ENCODE measurements at places on chromosomes 7 and 10. TPM values are rescaled to one million over a fixed set of nuclear protein-coding genes. Genes with fewer than 3 reads are reported as not detected.

JCAD gene
- polyA plus RNA-seq, result 8.3 TPM

PTER gene
- 7.2 TPM for polyA plus RNA-seq

FZD8 gene
- 0.12 TPM for polyA plus RNA-seq

DNA sequence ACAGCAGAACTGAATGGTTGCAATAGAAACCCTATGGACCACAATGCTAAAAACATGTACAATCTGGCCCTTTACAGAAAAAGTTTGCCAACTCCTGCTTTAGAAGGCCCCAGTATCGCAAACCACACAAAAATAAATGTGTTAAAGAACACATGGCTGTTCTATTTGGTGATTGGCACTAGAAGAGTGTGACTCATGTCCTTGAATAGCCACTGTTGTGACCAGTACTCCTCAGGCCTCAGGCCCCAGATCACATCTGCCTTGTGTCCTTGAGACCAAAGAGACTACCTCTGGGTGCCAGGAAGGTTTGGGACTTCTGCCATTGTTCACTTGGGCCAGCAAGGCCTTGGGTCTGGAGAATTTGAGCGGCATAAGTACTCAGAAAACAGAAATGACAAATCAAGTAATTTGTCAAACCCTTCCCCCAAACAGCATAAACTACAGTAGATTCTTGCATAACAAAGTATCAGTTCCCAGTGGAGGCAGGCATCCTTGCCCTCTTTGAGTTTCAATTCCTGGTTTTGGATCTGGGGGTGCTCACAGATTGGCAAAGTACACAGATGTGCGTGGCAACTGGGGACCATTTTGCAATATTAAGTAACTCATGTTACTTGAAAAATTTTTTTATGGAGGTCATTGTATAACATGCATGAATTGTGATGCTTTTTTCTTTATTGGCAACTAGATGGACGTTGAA lies 50.2 kb downstream of the MTURN start:
- peak; percentile 23 for DNase-seq

Measured in fibroblast of lung (primary cell).